ENCODE measurements at places on chromosomes 4 and X.

DNA sequence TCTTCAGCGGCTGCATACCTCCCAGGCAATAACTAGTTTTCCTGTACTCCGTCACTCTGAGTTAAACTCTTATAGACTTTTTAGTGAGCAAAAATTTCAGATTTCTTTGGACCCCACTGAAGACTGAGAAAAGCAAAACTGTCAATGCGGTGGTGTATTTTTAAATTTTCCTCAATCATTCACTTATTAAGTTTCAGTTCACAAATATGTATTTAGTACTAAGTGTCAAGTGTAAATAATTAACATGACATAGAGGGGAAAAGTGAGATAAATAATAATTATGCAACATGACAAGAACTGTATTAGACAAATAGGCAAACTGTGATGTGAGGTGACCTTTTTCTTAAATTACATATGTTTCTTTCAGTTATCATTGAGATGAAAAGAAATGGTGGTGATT lies 124.4 kb downstream of the NAF1 start:
- no peak for DNase-seq

DNA sequence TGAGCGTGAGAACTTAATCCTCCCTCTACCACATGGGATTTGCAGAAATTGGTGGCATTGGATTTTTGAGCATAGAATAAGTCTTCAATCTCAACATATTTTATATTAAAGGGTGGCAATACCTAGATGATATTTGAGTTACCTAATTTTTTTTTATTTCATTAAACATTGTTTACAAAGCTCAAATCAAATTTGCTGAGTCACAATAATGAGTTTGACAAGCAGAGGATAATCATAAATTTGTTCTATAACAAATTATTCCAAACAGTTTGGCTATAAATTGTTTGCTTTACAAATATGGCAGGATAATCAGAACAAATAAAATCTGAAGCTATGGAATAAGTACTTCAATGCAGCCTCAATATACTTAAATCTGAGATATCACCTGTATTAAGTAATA lies 22.7 kb downstream of the EMCN start:
- no peak for DNase-seq

DNA sequence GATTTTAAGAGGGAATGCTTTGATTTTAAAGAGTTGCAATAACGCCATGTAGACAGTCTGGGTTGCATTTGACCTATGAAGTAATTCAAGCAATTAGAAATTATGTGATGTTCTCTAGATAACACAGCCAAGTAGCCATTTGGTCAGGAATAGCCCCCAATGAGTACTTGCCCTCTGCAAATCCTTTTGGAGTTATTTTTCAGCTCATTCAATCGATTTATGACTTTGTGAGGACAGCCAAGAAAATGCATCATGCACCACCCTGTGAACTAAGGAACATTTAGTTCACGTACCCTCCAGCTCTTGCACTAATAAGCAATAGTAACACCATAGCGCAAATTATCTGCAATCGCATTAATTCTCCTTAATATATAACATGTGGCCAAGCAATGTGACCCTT lies 552.6 kb upstream of the INTU start:
- no peak for DNase-seq

- DNase-seq = no peak
These were observed 26.5 kb upstream of the NEIL3 start for GRCh38 chr4:177283167-177283566.

DNA sequence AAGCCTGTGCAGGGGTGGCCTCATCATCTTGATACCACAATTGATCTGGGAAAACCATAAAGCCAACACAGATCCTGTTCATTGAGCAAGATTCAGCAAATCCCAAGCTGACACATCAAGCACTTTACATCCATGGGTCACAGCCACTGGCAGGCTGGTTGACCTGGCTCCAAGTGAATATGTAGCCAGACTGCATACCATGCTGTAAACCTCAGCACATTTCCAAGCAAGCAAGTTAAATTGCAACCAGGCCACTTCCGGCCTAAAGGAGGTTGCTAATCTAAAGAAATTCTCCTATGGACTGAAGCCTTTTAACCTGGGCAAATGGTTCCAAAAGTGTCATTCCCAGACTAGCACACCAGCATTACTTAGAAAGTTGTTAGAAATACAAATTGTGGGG lies 54.4 kb upstream of the USP26 start:
- DNase-seq = peak; percentile 64

- no peak for DNase-seq
These were observed 159.3 kb upstream of the VCX3A start for GRCh38 chrX:6694221-6694620.

- no peak for DNase-seq
These were observed 22.0 kb upstream of the ADRA2C start for GRCh38 chr4:3744232-3744631.

- no peak for DNase-seq
These were observed 2.3 kb downstream of the FRYL start for GRCh38 chr4:48777739-48778138.

DNA sequence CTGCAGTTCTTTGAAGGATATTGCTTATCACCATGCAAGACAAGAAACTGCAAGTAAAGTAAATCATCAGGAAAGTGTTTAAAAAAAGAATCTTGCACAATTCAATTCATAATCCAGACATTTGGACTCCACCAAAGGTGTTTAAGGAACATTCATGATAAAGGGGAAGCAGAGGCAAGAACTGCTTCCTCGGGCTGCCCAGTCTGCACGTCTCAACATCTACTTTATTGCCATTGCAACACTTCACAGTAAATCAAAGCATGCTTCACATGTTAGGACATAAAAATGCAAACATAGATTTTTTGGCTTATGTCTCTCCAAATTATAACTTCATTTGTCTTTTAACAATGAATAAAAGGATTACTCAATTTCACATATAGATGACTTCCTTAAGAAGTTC lies 42.5 kb downstream of the MID1 start:
- no peak for DNase-seq

DNA sequence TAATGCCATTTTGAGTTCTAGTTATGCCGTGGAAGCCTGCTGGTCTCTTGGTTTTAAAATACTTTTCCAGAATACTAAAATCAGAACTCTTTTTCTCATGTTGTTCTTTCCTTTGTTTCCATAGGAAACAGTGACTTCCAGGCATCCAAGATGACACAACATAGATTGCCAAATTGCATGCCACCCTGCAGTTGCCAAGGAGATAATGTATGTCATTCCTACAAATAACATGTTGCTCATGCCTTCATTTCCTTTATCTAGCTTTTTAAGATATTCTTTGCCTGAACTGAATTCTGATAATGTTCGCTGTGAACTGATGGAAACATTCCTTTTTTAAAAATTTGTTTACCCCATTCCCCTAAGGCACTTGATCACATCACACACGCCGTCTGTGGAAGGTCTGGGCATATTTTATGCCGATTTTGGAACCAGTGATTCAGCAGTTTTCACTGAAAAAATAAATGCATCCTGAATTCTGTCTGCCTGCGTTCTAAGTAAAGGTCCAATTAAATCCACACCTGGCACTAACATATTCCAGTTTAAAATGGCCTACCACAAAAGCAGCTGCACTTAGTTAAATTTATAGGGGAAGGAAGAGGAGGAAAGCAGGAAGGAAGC lies 38.0 kb upstream of the COX7B2 start:
- DNase-seq = no peak

DNA sequence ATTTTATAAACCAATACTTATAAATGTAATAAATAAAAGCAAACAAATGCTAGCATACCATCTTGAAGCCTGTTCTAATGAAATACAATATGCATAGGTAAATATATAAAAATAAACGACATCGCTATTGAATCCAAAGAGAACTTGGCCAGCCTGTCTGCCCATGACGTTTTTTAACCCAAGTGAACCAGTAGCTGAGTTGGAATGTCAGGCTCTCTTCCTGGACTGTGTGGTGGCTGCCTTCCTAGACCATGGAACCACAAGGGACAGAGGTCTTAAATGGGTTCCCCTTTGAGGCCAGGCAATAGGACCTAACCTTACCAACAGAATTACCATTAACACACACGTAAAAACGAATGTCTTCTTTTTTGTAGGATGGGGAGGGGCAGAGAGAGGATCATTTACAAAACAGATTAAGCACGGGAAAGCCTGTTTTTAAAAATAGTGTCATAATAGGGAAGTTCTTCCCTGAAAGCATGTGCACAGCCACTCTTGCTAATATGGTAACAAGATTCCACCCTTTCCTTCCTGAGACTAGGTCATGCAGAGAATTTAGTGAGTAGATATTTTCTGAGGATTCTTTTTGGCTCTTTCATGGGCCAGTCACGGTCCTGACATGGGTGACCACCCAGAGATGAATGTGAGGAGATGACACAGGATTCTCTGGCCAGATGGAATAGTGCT lies 69.4 kb upstream of the ACSL1 start:
- no peak for DNase-seq

DNA sequence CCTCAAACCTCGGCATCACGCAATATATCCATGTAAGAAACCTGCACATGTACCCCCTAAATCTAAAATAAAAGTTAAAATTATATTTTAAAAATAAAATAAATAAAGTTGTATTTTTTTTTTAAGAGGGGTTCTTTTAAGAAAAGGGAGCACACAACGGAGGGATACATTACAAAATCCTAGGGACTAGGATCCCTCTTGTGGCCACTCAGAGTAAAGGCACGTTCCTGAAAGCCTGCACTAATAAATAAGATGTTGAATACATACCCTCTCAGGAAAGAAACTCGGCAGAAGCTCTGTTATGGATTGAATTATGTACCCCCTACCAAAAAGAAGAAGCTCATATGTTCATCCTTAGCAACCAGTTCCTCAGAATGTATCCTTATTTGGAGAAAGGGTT lies 50.9 kb upstream of the PRDX4 start:
- DNase-seq = no peak

DNA sequence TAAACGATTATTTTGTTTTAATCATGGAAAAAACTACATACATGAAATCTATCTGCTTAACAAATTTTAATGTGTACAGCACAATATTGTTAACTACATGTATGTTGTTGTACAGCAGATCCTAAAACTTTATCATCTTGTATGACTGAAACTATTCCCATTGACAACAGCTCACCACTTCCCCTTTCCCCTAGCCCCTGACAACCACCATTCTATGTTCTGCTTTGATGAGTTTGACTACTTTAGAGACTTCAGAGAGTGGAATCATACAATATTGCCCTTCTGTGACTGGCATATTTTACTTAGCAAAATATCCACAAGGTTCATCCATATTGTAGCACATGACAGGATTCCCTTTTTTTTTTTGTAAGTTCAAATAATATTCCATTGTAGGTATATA lies 185.9 kb downstream of the CFAP299 start:
- DNase-seq = no peak

- DNase-seq = no peak
These were observed 18.9 kb upstream of the MRFAP1 start for GRCh38 chr4:6621556-6621927.

GRCh38 chr4:38411981-38412536 lies 251.9 kb upstream of the KLF3 start:
- no peak for DNase-seq

- DNase-seq = no peak
These were observed 27.2 kb upstream of the MAGED1 start for GRCh38 chrX:51866210-51866609.

- no peak for DNase-seq
These were observed 115.4 kb upstream of the ESX1 start for GRCh38 chrX:104370089-104370488.

GRCh38 chr4:108172231-108172752 lies 3.6 kb upstream of the LEF1 start:
- DNase-seq = no peak

- no peak for DNase-seq
These were observed 98.3 kb upstream of the GALNTL6 start for GRCh38 chr4:171714791-171715454.

DNA sequence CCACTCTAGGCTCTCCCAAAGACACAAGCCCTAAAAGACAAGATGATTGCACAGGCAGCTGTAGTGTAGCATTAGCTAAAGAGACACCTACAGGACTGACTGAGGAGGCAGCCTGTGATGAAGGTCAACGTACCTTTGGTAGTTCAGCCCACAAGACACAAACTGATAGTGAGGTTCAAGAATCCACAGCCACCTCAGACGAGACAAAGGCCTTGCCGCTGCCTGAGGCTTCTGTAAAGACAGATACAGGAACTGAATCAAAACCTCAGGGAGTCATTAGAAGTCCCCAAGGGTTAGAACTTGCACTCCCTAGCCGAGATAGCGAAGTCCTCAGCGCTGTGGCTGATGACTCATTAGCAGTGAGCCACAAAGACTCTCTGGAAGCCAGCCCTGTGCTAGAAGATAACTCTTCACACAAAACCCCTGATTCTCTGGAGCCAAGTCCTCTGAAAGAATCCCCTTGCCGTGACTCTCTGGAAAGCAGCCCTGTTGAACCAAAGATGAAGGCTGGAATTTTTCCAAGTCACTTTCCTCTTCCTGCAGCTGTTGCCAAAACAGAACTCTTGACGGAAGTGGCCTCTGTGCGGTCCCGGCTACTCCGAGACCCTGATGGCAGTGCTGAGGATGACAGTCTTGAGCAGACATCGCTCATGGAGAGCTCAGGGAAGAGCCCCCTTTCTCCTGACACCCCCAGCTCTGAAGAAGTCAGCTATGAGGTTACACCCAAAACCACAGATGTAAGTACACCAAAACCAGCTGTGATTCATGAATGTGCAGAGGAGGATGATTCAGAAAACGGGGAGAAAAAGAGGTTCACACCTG lies 306.3 kb downstream of the ANK2 start:
- DNase-seq = no peak

DNA sequence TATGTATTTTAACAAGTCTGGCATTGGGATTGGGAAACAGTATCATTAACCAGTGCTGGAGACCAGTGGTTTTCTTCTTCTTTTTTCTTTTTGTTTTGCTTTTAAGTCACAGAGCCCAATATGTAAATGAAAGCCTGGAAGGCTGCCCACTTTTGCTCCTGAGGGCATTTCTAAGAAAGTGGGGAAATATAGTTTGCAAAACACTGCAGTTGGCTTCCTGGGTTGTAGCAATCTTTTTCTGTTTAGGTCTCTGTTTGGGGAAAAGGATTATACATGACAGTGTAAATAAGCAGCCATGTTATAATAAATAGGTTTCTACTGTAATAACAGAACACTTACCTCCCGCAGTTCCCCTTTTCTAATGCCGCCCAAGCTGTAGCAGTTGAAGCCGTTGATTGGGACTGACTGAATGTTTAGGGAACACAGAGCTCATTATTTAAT lies 105.5 kb downstream of the TMEM164 start:
- DNase-seq = no peak

DNA sequence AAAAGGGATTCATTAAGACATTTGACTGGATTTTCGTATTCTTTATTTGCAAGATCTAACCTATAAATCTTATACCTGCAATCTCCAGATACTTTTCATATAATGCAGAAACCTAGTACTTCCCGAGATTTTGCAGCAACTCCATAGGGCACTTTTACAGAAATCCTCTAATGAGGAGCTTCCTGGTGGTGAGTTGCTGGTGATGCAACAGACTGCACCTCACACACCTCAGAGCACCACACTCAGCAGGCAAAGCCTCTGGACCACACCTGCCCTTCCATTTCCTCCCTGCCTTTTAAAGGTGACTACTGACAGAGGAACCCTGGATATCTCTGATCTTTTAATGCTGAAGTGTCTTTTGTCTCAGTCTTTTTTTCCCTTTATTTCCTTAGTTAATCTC lies 289.4 kb downstream of the TRAM1L1 start:
- no peak for DNase-seq

GRCh38 chrX:21394792-21395191 lies 20.6 kb downstream of the CNKSR2 start:
- DNase-seq = no peak

- DNase-seq = no peak
These were observed 195.7 kb upstream of the GK2 start for GRCh38 chr4:79603681-79604080.

All from epithelial cell of proximal tubule (primary cell).